ENCODE measurements at places on chromosomes 12 and 14. TPM values are rescaled to one million over a fixed set of nuclear protein-coding genes. Genes with fewer than 3 reads are reported as not detected.

OR4E2 gene
- not detected for total RNA-seq

APOF gene
- total RNA-seq = not detected

CKAP4 gene
- 230 TPM for total RNA-seq

SLC5A8 gene
- not detected for total RNA-seq

LIN7A gene
- total RNA-seq = 0.36 TPM

MAP3K12 gene
- 26.9 TPM for total RNA-seq

TAS2R7 gene
- total RNA-seq = 0.14 TPM

PAX9 gene
- total RNA-seq = 0.07 TPM

TC2N gene
- total RNA-seq = under 0.01 TPM

IL23A gene
- not detected for total RNA-seq

CAPZA3 gene
- not detected for total RNA-seq

PTPRO gene
- not detected for total RNA-seq

COQ10A gene
- 8.6 TPM for total RNA-seq

SLC2A14 gene
- total RNA-seq = not detected

CRIP2 gene
- 173 TPM for total RNA-seq

HCAR3 gene
- not detected for total RNA-seq

TCL1B gene
- total RNA-seq = not detected

Measured in thoracic aorta endothelial cell (primary cell).